Thoracic aorta (tissue), 2 donors: ENCODE measurements at places on chromosomes 12 and 14.

DNA sequence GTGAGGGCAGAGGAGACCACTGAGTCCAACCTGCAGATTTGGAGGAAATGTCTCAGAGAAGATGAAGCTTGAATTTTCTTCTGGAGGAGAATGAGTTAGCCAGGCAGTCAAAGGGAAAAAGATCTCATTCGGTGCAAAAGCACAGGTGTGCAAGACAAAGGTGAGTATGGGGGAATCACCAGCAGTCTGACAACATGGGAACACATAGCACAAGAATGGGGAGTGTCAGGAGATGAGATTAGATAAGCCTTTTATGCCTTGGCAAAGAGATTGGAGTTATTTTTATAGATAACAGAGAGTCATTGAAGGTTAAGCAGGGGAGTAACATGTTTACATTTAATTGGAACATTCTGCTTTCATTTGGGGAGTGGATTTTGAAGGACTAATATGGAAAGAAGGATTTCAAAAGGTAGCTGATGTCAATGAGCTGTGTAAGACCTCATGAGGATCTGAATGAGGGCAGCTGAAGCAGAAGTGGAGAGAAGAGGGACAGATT, 171.3 kb upstream of the NTF3 start:
- no peak overlapping the region for H3K4me3 ChIP-seq
- H3K27ac ChIP-seq = no peak overlapping the region
- DNase-seq = no peak

DNA sequence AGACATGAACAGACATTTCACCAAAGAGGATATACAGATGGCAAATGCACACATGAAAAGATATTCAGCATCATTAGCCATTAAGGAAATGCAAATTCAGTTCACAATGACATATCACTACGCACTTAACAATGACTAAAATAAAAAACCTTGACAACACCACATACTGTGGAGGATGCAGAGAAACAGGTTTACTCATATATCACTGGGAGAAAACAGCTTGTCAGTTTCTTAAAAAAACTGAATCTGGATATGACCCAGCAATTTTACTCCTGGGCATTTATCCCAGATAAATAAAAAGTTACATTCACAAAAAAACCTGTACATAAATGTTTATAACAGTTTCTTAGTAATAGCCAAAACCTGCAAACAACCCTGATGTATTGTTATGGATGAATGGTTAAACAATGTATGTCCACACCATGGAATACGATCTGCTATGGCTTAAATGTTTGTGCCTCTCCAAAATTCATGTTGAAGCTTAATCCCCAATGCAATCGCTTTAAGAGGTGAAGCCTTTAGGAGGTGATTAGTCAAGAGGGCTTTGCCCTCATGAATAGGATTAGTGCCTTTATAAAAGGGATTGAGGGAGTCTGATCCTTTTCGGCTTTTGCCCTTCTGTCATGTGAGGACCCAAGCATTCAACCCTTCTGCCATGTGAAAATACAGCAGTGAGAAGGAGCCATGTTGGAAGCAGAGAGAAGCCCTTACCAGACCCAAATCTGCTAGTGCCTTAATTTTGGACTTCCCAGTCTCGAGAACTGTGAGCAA, 36.0 kb upstream of the PPP4R3A start:
- no peaks in the 10 kb centered on the region for H3K27me3 ChIP-seq
- no peak overlapping the region for H3K27ac ChIP-seq
- no peaks in the 10 kb centered on the region for H3K36me3 ChIP-seq
- no peaks in the 10 kb centered on the region for H3K4me1 ChIP-seq
- DNase-seq = no peak

GRCh38 chr14:93888995-93889394, 38.1 kb upstream of the FAM181A start:
- H3K4me1 ChIP-seq = peaks cover 14% of the 10 kb centered on the region
- no peaks in the 10 kb centered on the region for H3K36me3 ChIP-seq
- H3K4me3 ChIP-seq = no peak overlapping the region
- H3K27ac ChIP-seq = no peak overlapping the region
- no peak for DNase-seq

- H3K27me3 ChIP-seq = no peaks in the 10 kb centered on the region
- H3K4me3 ChIP-seq = no peak overlapping the region
- no peak overlapping the region for H3K27ac ChIP-seq
- peaks cover 4% of the 10 kb centered on the region for H3K36me3 ChIP-seq
- no peaks in the 10 kb centered on the region for H3K4me1 ChIP-seq
Observed at GRCh38 chr12:82474181-82474797, 116.0 kb downstream of the METTL25 start.

DNA sequence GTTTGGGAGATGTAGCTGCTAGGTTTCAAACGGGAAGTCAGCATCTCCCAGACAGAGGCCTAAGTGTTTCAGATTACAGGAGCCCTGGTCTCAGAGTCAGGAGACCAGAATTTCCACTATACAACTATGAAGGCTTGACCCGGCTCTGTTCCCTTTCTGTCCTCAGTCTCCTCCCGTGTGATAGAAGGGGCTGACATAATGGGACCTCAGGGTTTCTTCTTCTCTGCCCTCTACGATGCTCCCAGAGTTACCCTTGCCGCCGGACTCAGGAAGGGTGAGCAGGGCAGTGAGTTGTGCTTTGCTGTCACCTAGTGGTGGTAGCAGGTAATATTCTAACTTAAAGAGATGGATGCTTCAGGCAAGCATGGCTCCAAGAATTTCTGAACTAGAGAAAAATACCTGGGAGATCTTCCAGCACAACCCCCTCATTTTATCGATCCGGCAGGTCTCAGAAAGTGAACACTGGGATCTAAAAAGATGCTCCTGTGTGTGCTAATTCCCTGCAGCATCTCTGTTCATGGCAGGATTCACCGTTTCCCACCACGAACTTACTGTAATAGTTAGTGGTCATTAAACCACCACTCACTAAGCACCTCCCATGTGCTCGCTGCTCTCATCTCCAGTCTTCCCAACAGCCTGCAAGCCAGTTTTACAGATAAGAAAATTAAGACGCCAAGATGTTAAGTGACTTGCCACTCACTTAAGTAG, 84.4 kb downstream of the VWF start:
- no peak for DNase-seq
- H3K4me3 ChIP-seq = no peak overlapping the region
- no peak overlapping the region for H3K27ac ChIP-seq

DNA sequence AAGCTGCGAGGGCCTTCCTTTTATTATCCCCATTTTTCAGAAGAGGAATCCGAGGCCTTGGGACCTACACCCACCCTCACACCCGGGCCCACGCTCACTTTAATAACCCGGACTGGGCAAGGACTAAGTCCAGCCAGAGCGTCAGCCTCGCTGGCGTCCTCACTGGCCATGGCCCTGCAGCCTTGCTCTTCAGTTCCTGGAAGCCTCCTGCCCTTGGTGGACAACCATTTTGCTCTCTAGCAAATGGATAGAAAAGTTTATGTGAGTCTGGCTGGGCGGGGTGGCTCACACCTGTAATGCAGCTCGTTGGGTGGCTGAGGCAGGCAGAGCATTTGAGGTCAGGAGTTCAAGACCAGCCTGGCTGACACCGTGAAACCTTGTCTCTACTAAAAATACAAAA, 9.8 kb downstream of the RTL1 start:
- no peak overlapping the region for H3K27ac ChIP-seq
- no peaks in the 10 kb centered on the region for H3K4me1 ChIP-seq
- H3K4me3 ChIP-seq = no peak overlapping the region
- no peaks in the 10 kb centered on the region for H3K27me3 ChIP-seq
- H3K36me3 ChIP-seq = no peaks in the 10 kb centered on the region

DNA sequence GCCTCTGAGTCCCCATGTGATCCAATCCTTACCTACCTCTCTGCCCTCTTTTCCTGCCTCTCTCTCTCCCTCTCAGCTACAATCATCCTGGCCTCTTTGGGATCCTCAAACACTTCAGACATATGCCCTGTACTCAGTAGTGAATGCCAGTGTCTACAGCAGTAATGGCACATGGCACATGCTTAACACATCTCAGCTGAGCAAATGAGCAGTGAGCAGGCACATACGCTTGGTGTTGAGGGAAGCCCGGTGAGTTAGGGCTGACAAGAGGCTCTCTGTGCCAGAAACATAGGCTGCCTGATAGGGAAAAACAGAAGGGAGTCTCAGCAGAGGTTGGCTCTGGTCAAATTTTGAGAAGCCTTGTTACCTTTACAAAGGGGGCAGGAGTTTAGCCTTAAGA, 409.1 kb downstream of the TMEM132D start:
- H3K4me1 ChIP-seq = no peaks in the 10 kb centered on the region
- H3K4me3 ChIP-seq = no peak overlapping the region
- H3K27ac ChIP-seq = no peak overlapping the region
- DNase-seq = no peak
- H3K36me3 ChIP-seq = no peaks in the 10 kb centered on the region
- no peaks in the 10 kb centered on the region for H3K27me3 ChIP-seq

GRCh38 chr12:24470050-24470449, 478.9 kb downstream of the BCAT1 start:
- no peak overlapping the region for H3K27ac ChIP-seq
- no peaks in the 10 kb centered on the region for H3K27me3 ChIP-seq
- H3K36me3 ChIP-seq = no peaks in the 10 kb centered on the region
- DNase-seq = no peak
- H3K4me3 ChIP-seq = no peak overlapping the region
- peaks cover 12% of the 10 kb centered on the region for H3K4me1 ChIP-seq

- no peaks in the 10 kb centered on the region for H3K36me3 ChIP-seq
- no peak for DNase-seq
- no peak overlapping the region for H3K27ac ChIP-seq
- no peak overlapping the region for H3K4me3 ChIP-seq
- no peaks in the 10 kb centered on the region for H3K27me3 ChIP-seq
- H3K4me1 ChIP-seq = no peaks in the 10 kb centered on the region
Observed at GRCh38 chr14:83594874-83595273, 1935.1 kb upstream of the FLRT2 start.

- H3K36me3 ChIP-seq = no peaks in the 10 kb centered on the region
- H3K4me3 ChIP-seq = no peak overlapping the region
- no peak overlapping the region for H3K27ac ChIP-seq
- H3K27me3 ChIP-seq = no peaks in the 10 kb centered on the region
- DNase-seq = no peak
Observed at GRCh38 chr14:65783576-65783975, 371.0 kb downstream of the FUT8 start.

DNA sequence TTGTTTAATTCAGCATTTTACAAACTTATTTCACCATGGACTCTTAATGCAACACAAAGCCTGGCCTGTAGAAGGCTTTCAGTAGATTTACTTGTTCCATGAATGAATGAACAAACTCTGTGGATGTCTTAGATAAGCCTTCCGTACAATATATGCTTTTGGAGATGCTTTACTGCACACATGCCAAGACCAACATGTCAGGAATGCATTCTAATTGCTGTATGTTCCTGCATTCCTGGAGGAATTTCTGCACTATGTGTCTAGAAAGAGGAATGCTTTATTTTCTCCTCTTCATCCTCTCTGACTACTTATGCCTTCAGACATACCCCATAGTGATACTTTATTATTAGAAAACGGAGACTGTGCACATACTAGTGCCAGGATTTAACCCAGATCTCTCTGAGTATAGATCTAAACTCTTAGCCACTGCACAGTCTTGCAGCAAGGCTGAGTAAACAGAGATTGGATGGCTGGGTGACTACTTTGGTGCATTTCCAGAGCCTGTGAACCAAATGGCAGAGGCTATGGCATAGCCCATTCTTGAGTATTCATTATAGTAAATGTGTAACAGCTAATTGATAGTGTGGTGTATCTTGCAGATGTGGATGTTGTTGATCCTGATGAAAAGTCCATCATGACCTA, 108.2 kb downstream of the SYNE2 start:
- H3K4me1 ChIP-seq = no peaks in the 10 kb centered on the region
- no peaks in the 10 kb centered on the region for H3K36me3 ChIP-seq
- H3K27ac ChIP-seq = no peak overlapping the region

- no peaks in the 10 kb centered on the region for H3K4me1 ChIP-seq
- no peaks in the 10 kb centered on the region for H3K27me3 ChIP-seq
- H3K4me3 ChIP-seq = no peak overlapping the region
- no peak overlapping the region for H3K27ac ChIP-seq
- peaks cover 6% of the 10 kb centered on the region for H3K36me3 ChIP-seq
Observed at GRCh38 chr14:50173891-50174290, 57.5 kb downstream of the SOS2 start.

GRCh38 chr12:30135776-30136175, 352.0 kb upstream of the TMTC1 start:
- no peak overlapping the region for H3K27ac ChIP-seq
- H3K36me3 ChIP-seq = no peaks in the 10 kb centered on the region
- no peaks in the 10 kb centered on the region for H3K27me3 ChIP-seq

- no peaks in the 10 kb centered on the region for H3K4me1 ChIP-seq
- H3K27ac ChIP-seq = no peak overlapping the region
- no peaks in the 10 kb centered on the region for H3K36me3 ChIP-seq
- no peaks in the 10 kb centered on the region for H3K27me3 ChIP-seq
- no peak for DNase-seq
Observed at GRCh38 chr12:68580911-68581310, 29.8 kb upstream of the RAP1B start.

DNA sequence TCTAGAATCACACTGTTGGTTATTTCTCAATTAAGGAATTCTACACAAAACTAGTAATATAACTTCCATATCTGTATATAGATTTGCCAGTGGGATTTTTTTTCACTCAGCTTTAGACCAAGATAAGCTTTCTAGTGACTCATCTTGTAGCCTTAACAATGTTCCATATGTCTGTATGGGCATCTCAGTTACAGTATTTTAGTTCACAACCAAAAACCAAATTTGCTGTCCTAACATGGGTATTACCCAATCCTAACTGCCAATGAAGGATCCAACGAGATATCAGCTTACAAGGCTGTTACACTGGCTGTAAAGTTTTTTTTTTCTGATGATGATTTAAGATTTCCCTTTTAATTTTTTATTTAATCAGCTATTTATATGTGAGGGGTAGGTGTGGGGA, 31.5 kb upstream of the KRR1 start:
- H3K4me3 ChIP-seq = no peak overlapping the region
- no peaks in the 10 kb centered on the region for H3K4me1 ChIP-seq
- H3K27me3 ChIP-seq = no peaks in the 10 kb centered on the region
- no peaks in the 10 kb centered on the region for H3K36me3 ChIP-seq
- H3K27ac ChIP-seq = no peak overlapping the region

DNA sequence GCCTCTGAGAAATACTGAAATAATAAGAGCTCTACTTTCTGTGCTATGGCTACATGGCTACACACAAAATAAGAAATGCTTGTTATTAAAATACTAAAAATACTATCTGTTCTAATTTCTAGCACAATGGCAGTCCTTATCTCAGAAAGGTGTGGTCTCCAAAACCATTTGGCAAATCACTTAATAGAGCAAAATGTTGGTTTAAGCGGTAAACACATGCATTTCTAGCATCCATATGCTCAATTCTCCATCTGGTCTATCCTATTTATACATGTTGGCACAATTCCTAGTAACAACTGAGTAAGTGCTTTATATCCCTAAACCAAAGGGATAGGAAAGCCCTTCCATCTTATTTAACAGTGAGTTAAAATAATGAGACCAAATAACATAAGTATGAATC, 107.0 kb downstream of the PAPLN start:
- no peaks in the 10 kb centered on the region for H3K27me3 ChIP-seq
- DNase-seq = no peak
- H3K27ac ChIP-seq = no peak overlapping the region

GRCh38 chr12:97555547-97556187, 93.1 kb downstream of the RMST start:
- no peak overlapping the region for H3K4me3 ChIP-seq
- H3K4me1 ChIP-seq = no peaks in the 10 kb centered on the region
- H3K27me3 ChIP-seq = no peaks in the 10 kb centered on the region
- no peak overlapping the region for H3K27ac ChIP-seq
- H3K36me3 ChIP-seq = no peaks in the 10 kb centered on the region
